Germinal center (tissue), 1 donor: ENCODE measurements at places on chromosomes 2 and 18.

DNA sequence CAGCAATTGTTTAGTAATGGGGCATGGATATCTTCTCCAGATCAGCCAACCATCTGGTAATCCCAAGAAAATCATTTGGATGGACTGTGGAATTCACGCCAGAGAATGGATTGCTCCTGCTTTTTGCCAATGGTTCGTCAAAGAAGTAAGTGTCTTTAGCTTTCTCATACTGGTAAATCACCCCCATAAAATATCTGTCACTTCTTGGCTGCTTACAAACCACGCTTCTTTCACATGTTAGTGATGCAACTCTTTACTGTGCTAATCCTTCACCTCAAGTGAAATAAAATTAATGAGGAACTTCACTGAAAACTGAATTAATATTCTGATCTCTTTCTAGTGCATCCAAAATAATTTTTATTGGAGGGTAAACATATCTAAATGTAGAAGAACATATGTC lies 18.9 kb downstream of the CPO start:
- no peak for DNase-seq

DNA sequence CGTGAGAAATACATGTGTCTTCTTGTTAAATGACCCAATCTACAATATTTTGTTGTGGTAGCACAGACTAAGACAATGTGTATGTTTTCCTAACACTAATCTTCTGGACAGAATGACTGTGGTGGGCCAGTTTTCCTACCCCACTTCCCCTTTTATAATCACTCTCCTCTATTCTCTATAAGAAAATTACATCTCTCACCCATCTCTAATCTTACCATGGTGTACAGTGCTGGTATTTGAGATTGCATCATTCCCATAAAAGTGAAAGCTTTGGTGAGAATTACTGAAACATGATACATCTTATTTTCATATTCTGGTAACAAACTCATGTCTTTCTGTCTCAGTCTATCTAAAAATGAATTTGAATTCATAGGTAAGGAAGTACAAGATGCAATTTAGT lies 40.5 kb downstream of the CAVIN2 start:
- no peak for DNase-seq

GRCh38 chr2:28142386-28142785 lies 250.3 kb upstream of the FOSL2 start:
- no peak for DNase-seq

- DNase-seq, result no peak
These were observed 67.1 kb downstream of the CCDC102B start for GRCh38 chr18:68865021-68865420.

GRCh38 chr2:150909090-150909489 lies 352.6 kb downstream of the RBM43 start:
- DNase-seq, result no peak

DNA sequence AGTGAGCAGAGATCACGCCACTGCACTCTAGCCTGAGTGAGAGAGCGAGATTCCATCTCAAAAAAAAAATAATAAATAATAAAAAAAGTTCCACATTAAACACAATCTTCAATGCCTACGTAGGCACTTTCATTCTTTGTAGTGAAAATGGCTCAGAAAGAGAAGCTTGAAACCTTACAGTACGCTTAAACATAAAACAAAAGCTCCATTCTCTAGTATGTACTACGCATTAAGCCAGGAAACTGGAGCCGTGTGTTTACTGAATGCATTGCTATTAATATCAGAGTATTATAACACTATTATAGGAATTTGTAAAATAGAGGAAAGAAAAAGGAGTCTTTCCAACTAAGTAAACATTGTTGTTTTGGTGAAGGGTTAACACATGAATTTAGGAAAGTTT lies 41.3 kb upstream of the LMAN1 start:
- DNase-seq, result no peak

- DNase-seq, result peak; percentile 41
These were observed 41.3 kb downstream of the RRM2 start for GRCh38 chr2:10163498-10164486.
